ENCODE measurements at places on chromosomes 11 and 22.

DNA sequence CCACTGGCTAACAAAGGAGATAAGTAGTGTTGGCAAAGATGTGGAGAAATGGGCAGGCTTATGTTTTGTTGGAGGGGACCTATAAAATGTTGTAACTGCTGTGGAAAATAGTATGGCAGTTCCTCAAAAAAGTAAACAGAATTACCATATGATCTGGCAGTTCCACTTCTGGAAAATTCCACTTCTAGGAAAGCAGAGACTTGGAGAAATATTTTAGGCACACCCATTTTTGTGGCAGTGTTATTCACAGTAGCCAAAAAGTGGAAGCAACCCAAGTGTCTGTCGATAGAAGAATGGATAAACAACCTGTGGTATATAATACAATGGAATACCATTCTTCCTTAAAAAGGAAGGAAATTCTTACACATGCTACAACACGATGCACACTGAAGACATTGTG is 57.0 kb upstream of the ADORA2A start:
- no peak for DNase-seq

GRCh38 chr11:5046754-5047330 is 516 bp downstream of the OR52J3 start:
- no peak for DNase-seq

DNA sequence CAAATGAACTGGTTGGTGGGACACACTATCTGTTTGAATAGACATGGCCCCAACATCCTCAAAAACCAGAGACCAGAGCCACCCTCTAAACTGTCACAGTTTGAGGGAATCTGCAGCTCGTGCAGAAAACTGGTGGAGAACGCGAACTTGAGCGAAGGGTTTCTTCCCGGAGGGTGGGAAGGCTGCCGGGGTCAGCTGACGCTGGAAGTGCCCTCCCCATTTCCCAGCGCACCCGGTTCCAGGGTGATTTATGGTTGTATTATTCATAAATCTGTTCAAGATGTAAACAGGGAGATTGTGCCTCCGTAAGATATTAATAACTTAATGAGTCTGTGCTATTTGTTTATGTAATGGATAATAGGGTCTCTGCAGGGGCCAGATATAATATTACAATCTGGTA is 1396.7 kb downstream of the BRD1 start:
- DNase-seq: no peak

DNA sequence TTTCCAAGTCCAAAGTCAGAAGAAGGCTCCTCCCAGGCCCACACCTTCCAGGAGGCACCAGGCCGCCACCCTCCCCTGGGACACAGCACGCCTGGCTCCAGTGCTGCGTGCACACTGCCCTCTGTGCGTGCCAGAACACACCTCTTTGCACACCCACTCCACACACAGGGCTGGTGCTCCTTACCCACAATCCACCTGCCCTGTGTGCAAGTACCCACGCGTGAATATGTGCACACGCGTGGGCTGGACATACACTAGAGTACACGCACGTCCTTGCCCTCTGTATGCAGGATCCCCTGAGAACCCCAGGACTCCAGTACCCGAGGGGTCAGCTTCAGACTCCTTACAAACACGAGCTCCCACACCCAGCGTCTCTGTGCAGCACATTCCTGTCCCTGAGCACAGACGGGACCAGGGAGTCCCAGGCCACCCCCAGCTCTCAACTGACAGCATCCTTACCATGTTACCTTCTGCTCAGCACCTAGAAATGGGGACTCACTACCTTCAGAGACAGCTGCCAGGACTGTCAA is 2.8 kb downstream of the DUSP8 start:
- DNase-seq: no peak

DNA sequence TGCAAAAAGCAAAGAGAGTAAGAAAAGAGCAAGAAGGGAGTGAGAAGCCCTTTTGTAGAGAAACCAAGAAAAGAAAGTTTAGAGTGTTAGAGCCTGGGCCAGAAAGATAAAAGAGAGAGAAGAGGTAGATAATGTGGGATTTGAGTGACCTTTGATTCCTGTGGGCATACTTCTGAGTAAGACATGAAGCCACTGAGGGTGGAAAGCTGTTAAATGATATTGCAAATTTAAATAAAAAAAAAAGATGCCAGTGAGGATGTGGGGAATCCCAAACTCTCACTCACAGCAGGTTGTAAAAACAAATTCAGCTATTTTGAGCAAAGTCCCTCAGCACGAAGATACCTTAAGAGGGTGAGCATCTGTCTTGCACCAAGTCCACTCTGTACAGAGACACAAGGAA is 59.4 kb upstream of the TOP3B start:
- DNase-seq: no peak

DNA sequence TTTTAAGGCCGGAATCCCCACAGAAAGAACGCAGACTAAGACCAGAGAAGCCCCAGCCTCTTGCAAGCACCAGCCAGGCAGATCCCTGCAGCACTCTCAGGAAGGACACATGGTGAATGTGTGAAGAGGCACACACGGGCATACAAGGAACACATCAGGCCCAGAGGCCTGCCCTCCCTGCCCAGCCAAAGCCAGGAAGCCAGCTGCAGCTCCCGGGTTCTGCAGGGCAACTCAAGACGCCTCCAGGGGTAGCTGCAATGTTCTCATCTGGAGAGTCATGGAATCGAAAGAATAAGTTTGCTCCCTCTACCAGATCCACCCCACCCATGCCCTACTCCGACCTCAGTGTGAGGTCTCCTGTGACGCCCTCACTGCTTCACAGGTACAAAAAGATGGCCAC is 2.3 kb downstream of the DGCR2 start:
- no peak for DNase-seq

DNA sequence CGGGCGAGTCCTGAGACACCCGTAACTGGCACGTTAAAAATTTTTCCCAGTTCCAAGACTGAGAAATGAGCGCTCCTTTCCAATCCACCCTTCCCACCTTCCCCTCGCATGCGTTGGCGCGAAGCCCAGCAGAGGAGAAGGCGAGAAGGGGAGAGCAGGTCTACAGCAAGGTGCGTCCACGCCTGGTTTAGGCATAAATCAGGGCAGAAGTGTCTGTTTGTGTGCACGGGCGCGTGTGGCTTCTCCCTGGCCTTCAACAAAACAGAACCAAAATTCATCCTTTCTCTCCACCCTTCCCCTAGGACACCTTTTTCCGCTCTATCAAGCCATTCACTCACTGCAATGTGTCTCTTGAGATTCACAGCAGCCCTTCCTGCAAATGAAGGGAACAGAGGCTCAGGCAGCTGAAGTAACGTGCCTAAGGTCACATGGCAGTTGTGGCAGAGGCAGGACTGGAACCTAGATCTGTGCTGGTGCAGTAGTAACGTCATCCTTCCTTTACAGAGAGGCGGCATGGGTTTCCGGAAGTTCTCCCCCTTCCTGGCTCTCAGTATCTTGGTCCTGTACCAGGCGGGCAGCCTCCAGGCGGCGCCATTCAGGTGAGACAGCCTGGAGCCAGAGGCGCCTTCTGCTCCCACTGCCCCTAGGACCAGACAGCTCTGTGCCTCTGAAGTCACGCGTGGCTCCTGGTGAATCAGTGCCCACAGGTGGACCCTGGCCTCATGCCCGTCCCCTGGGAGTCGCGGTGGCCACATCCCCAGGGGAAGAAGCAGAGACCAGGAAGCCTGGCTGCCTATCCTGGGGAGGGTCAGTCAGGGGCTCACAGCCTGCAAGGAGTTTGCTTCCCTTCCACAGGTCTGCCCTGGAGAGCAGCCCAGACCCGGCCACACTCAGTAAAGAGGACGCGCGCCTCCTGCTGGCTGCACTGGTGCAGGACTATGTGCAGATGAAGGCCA is 1.1 kb downstream of the CALCB start:
- DNase-seq: peak; percentile 80

Measured in stimulated activated CD8-positive, alpha-beta memory T cell treated with anti-CD3 and anti-CD28 coated beads, Interleukin-4, amount 100 ng/mL, for 24 hours (primary cell).